ENCODE measurements at places on chromosomes 5 and 9. TPM values are rescaled to one million over a fixed set of nuclear protein-coding genes. Genes with fewer than 3 reads are reported as not detected.

Gene SPEF2
- total RNA-seq = 5.1 TPM

GRCh38 chr5:78162253-78162862 lies 132.1 kb downstream of the AP3B1 start:
- no peak for DNase-seq

DNA sequence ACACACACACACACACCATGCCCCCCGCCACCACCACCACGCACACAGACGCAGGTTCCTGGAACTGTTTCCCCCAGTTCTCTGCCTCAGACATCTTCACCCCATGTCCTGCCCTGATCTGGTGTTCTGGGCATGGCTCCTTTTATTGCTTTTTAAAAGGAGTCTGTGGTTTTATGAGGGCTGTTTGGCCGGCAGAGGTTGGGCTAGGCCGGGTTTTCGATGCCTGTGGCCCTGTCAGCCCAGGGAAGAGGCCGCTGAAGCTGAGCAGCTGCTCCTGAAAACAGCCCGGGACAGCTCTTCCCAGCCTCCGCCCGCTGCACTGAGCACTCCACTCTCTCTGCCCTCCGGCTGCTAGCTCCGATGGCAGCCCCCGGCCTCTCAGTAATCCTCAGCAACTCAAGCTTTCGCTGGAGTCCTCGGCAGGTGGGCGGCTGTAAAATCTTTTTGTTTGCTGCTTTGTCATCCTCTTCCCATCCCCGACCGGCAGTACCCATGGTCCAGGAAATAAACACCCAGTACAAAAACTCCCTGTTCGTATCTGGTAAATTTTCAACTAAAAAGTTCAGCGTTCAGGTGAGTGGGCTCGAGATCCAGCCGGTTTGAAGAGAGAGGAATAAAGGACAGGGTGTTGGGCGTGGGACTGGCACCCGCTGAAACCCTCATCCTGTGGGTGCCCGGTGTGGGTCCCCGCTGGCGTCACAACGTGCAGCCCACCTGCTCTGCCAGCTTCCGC lies 103.0 kb upstream of the ERCC6L2 start:
- peak; percentile 37 for DNase-seq

DNA sequence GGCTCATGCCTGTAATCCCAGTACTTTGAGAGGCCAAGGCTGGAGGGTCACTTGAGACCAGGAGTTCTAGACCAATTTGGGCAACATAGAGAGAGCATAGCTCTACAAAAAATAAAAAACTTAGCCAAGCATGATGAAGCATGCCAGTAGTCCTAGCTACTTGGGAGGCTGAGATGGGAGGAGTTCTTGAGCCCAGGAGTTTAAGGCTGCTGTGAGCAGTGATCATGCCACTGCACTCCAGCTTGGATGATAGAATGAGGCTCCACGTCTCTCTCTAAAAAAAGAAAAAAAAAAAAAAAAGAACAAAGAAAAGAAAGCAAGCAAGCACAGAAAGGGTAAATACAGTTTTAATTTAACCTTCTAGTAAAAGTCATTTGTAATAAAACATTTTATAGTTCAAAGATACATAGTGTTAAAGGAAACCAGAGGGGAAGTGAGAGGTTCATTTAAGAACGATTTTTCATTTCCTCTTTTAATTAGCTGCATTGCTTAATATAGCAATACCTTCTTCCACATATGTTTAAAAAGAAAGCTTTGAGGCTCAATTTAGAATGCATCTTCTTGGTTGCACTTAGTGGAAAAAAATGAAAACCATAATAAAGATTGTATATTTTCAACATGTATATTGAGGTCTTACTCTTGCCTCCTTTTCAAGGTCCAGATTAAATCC lies 14.9 kb downstream of the GAPT start:
- no peak for DNase-seq

- DNase-seq = no peak
These were observed 38.5 kb downstream of the APBA1 start for GRCh38 chr9:69633716-69634115.

GRCh38 chr5:163306421-163306820 lies 131.0 kb upstream of the CCNG1 start:
- DNase-seq = no peak

DNA sequence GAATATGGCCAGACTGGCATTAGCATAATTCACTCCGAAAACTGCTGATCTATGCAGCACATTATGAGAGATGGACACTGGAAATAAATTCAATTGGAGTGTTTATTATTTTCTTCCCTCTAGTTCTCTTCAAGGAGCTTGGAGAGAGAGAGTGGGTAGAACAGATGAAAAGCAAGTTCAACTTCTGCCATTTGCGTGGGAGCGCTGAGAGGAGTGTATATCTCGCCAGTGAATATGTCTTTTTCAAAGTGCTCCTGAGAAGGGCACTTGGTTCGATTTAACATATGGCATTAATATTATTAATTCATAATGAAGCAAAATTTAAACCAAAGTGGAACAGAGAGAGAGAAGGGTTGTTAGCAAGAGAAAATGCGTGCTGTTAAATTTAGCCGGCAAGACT lies 214.4 kb downstream of the DAB2IP start:
- DNase-seq = no peak

DNA sequence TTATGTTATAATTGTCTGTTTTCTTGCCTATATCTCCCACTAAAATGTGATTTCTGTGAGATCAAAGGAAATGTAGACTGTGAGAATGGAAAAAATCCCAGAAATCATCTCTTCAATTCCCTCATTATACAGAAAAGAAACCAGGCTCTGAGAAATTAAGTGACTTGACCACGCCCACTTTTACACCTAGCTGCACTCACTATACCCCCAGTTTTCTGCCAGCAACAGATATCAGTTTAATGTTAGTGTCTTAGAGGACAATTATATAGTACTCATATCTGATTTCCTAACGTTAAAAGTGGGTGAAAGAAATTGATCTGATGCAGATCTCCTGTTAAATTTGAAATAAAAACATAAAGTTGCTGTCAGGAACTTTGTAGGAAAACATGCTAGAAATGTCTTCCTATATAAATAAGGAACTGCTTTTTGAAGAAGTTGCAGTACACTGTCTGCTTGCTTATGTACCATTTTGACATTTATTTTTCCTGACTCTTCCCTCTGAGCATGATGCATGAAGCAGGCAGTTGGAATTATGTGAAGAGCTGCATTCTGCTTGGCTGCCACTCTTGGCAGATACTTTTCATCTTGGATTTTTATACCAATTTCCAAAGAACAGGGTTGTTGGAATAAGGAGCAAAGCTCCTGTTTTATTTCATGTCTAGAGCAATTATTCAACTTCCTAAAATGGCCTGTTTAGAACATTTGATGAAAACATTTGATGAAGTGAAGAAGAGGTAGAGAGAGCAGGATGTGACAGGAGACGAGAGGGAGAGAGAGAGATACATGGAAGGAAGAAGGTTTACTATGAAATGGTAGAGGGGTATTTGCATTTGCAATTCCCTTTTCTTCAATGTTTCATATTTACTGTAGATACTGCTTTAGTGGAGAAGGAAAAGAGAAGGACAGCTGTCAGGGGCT lies 57.3 kb upstream of the RICTOR start:
- no peak for DNase-seq

Data from tibial nerve (tissue), 4 donors.